ENCODE measurements at places on chromosomes 4 and X. TPM values are rescaled to one million over a fixed set of nuclear protein-coding genes. Genes with fewer than 3 reads are reported as not detected.

GRCh38 chrX:120250522-120251271 lies at the start of gene ZBTB33:
TSS of gene ZBTB33 (plus strand) at chrX:120250812. CDS start at chrX:120253416, 2,604 bp downstream.
- no peaks in the 10 kb centered on the region for H3K27me3 ChIP-seq
- no peaks in the 10 kb centered on the region for H3K4me1 ChIP-seq
- peak within 1 kb of the TSS; percentile 66 for H3K4me3 ChIP-seq
- peak; percentile 89 for DNase-seq
- H3K36me3 ChIP-seq = no peaks in the 10 kb centered on the region
- H3K27ac ChIP-seq = peak within 1 kb of the TSS; percentile 76

DNA sequence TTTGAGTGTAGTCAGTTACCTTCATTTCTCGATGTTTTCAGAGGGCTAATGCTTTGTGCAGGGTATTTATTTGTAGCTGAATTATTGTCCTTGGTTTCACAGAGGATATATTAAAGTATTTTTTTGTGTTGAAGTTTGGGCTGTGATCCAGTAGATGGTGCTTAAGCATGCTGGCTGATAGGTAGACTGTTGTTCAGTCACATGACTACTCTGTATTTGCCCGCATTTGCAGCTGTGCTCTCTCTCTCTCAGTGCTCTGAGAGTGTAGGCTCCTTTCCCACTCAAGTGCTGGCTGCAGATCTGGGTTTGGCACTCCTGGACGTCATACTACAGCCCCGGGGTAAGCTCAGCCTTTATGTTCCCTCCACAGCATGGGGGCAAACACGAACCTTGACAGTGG lies 21.7 kb downstream of the RAB40AL start:
- H3K27ac ChIP-seq = no peak overlapping the region
- no peak overlapping the region for H3K4me3 ChIP-seq
- no peaks in the 10 kb centered on the region for H3K27me3 ChIP-seq

- H3K36me3 ChIP-seq = no peaks in the 10 kb centered on the region
- peaks cover 31% of the 10 kb centered on the region for H3K27me3 ChIP-seq
- no peak overlapping the region for H3K4me3 ChIP-seq
- no peak overlapping the region for H3K27ac ChIP-seq
- no peak for DNase-seq
These were observed 51.0 kb upstream of the NHSL2 start for GRCh38 chrX:71859637-71860036.

GRCh38 chr4:183553601-183554345 lies 48.9 kb downstream of the ING2 start:
- no peak overlapping the region for H3K27ac ChIP-seq
- no peaks in the 10 kb centered on the region for H3K27me3 ChIP-seq
- no peak for DNase-seq
- no peaks in the 10 kb centered on the region for H3K36me3 ChIP-seq
- no peaks in the 10 kb centered on the region for H3K4me1 ChIP-seq
- H3K4me3 ChIP-seq = no peak overlapping the region

GRCh38 chr4:6674500-6675149 lies 19.1 kb upstream of the S100P start:
- H3K27ac ChIP-seq = peak overlapping the region; percentile 67
- H3K27me3 ChIP-seq = no peaks in the 10 kb centered on the region
- H3K4me1 ChIP-seq = peaks cover 20% of the 10 kb centered on the region
- DNase-seq = peak; percentile 62

DNA sequence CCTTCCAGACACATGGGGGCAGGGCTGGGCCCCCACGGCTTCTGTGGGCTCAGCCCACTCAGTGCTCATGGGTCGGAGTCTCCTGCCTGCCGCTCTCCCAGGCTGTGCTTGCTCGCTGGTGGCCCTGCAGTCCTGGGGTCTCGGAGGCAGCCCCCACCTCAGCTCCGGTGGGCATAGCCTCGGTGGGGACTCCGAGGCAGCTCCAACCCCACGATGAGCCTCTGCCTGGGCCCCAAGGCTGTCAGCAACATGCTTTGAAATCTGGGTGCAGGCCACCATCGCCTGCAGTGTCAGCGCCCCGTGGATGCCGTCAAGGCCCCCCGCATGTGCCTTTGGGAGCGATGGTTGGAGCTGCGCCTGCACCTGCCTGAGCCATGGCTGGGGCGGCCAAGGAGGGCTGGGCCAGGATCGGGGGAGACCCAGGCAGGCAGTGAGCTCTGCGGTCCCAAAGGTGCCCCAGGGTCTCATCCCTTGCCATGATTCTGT lies 30.2 kb upstream of the SPON2 start:
- H3K27me3 ChIP-seq = no peaks in the 10 kb centered on the region
- peaks cover 8% of the 10 kb centered on the region for H3K4me1 ChIP-seq
- no peak overlapping the region for H3K27ac ChIP-seq
- DNase-seq = peak; percentile 16
- H3K4me3 ChIP-seq = no peak overlapping the region

DNA sequence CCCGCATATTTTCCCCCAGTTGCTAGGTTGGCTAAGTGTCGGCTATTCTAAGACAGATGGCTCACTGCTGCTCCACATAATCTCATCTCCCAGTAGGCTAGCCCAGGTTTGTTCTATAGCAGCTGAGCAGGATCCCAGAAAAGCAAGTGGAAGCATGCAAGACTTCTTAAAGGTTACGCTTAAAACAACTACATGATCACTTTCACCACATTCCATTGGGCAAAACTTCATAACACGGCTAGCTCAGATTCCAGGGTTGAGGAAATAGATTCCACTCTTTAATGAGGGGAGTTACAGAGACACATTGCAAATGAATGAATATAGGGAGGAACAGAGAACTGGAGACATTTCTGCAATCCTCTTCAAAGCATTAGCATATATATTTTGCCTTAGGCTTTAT lies 12.9 kb upstream of the RAB33B start:
- H3K27ac ChIP-seq = no peak overlapping the region
- no peak overlapping the region for H3K4me3 ChIP-seq
- DNase-seq = no peak
- no peaks in the 10 kb centered on the region for H3K27me3 ChIP-seq

The ENPEP gene
- 0.16 TPM for polyA plus RNA-seq

DNA sequence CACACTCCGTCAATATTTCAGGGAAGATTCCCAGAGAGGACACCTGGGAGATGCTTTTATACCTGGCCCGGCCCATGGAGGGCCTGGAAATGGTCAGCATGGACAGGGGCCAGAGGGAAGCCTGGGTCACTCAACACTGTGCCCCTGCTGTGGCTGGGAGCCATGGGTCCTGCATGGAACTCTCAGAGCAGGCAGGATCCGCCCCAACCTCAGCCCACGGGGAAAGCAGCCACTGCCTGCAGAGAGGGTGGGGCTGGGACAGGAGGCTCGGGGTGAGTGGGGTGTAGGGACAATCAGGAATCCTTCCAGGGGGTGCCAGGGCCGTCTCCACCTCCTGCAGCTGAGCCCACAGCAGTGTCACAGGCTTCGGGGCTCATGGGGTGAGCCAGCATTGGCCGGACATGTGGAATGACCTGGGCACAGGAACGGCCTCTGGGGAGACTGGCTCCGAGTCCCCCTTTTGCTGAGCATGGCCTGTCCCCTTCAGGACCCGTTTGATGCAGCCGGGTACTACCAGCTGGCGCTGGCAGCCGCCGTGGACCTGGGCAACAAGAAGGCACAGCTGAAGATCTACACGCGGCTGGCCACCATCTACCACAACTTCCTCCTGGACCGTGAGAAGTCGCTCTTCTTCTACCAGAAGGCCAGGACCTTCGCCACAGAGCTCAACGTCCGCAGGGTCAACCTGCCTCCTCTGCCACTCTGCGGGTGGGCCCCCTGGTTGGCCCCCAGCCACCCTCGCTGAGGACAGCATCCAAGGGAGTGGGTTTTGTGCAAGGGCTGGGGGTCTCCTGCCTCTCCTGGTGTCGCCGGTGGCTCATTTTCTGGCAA lies 29.1 kb upstream of the HTRA3 start:
- no peak overlapping the region for H3K27ac ChIP-seq
- H3K36me3 ChIP-seq = no peaks in the 10 kb centered on the region
- H3K4me1 ChIP-seq = 0 out of 2 replicates have a peak, but pooled peaks cover 4% of the 10 kb centered on the region
- no peak for DNase-seq

The PITX2 gene
- not detected for polyA plus RNA-seq

DNA sequence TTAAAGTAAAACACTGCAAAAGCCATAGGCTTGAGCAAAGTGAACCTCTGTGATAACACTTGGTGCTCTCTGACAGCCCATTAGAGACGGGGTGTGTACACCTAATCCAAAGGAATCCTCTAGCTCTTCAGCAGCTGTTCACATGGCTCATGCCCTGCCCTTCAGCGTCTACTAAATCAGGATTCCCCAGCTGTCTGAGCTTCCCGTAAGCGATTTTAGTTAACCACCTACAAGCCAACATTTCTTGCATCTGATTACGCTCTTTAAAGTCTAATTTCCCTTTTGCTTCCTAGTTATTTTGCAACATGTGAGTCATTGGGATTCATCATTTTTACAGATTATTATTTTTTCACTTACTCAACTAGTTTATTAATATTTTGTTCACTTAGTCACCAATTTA lies 6.5 kb downstream of the DMD start:
- no peaks in the 10 kb centered on the region for H3K36me3 ChIP-seq
- no peak overlapping the region for H3K4me3 ChIP-seq
- DNase-seq = no peak
- no peak overlapping the region for H3K27ac ChIP-seq
- H3K4me1 ChIP-seq = no peaks in the 10 kb centered on the region
- H3K27me3 ChIP-seq = no peaks in the 10 kb centered on the region

The ZFYVE28 gene
- polyA plus RNA-seq = 2.9 TPM

DNA sequence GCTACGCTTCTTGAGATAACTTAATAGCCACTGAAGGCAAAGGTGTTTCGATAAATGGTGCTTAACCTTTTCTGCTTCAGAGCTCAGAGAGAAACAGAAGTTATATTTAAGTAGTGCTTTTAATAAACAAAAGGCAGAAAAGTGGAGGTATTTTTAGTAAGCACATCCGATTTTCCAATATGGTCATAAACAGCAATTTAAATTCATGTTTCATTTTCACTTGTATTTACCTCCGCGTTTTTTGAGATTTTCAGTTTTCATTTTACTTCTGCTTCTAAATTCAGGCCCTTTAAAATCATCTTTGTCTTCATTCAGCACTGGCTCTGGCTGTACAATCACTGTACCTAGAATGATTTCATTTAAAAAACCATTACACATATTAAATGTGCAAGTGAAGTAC lies 92.4 kb downstream of the ATRX start:
- no peaks in the 10 kb centered on the region for H3K27me3 ChIP-seq
- no peak for DNase-seq
- no peak overlapping the region for H3K4me3 ChIP-seq
- no peak overlapping the region for H3K27ac ChIP-seq
- H3K4me1 ChIP-seq = no peaks in the 10 kb centered on the region
- H3K36me3 ChIP-seq = peaks cover 82% of the 10 kb centered on the region

The TRAM1L1 gene
- 2.4 TPM for polyA plus RNA-seq
